ENCODE measurements at places on chromosomes 11 and 22.

GRCh38 chr11:128697645-128698174, 3.8 kb downstream of the FLI1 start:
- no peak for DNase-seq

DNA sequence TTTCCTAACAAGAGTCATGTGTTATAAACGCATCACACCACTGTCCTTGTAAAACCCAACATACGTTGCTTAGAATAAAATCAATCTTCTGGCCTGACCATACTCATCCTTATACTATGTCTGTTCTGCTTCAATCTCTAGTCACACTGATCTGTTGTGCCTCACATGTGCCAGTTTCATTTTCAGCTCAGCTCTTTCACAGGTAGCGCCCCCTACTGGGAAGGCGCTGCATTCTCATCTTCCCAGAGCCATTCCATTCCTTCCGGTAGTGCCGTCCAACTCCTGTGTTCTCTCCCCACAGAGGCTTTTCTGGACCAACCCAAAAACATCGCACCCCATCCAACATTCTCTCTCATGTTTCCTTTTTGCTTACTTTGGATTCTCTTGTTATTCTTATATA, 22.2 kb downstream of the CASP5 start:
- no peak for DNase-seq

DNA sequence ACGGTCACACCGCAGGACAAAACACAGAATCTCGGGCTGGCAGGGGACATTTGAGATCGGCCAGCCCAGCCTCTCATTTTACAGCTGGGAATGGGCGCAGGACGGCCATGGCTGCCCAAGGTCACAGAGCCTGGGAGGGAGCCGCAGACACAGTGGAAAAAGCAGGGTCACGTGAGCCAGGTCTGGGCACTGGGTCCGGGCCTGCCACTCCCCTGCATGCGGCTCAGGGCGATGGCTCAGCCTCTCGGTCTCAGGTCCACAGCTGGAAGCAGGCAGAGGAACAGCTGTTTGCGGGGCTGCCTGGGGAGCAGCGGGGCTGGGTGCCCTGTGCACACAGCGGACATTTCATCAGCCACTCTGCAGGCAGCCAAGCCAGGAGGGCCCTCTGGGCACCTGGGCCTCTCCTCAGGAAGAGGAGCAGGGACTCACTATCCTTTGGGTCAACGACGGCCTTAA, 10.4 kb upstream of the PPARA start:
- no peak for DNase-seq

DNA sequence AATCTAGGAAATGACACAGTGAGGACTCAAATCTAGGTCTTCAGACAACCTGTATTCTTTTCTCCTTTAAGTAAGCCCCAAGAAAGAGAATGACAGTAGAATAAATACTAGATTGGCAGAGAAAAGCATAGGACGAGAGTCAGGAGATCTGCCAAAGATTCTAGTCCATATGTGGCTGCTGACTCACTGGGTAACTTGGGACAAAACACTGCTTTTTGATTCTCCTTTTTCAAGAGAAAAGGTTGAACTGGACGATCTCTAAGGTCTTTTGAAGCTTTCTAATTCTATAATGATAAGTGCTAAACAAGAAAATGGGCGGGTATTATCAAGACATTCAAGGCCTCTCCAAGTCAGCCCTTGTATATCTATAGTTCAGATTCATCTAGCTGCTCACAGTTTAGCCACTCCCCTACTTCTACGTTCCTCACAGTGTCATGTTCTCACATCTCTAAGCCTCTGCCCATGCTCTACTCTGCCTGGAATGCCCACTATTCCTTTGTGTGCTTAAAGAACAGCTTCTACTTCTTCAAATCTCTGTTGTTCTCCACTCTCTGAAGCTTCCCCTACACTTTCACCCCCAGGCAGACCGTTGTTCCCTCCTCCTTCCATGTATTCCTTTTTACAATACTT, 53.0 kb downstream of the RELT start:
- no peak for DNase-seq

- no peak for DNase-seq
Observed at GRCh38 chr11:28547321-28547741, 439.1 kb downstream of the METTL15 start.

DNA sequence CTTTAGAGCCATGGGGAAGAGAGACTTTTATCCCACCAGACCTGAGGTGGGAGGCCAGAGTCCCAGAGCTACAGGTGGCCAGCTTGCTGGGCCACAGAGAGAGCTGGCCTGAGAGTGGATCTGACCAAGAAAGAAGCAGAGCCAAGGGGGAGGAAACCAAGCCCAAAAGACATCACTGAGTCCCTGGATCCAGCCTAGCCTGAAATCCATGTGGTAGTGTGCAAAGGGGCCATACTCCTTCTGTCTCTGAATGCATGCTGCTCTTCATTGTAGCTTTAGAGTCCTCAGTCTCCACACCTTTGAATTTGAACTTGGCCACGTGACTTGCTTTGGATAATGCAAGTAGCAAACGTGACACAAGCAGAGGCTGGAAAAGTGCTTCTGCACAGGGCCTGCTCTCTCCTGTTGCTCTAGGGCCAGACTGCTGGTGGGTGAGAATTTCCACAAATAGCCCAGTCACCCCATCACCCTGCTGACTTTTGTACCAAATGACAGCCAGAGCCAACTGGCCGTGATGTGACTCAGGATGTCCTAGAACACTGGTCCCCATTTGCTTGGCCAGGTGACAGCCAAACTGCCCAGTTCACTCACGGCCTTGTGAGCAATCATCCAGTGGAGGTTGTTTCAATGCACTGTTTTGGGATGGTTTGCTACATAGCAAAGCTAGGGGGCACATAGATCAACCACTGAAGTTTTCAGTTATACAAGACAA, 93.6 kb downstream of the DHCR7 start:
- no peak for DNase-seq

GRCh38 chr22:49229483-49230193, 598.0 kb downstream of the BRD1 start:
- DNase-seq = no peak

GRCh38 chr22:37400719-37401118, 26.6 kb downstream of the ELFN2 start:
- no peak for DNase-seq

DNA sequence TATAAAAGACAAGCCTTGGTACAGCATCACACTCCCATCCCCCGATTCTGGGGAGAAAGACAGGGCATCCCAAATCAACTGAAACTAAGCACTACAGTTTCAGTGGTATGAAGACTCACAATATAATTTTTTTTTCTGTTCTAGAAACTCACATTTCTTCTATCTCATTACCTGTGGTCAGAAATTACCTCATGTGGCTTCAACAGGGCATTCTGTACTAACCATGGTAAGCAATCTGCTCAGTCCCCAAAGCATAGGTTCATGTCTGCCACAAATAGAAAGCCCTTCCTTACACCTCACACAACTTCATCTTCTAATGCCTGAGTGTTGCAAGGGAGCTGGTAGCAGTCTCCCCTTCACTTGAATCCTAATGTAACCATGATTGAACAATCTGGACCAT, 147.4 kb upstream of the POU2AF2 start:
- DNase-seq = no peak

DNA sequence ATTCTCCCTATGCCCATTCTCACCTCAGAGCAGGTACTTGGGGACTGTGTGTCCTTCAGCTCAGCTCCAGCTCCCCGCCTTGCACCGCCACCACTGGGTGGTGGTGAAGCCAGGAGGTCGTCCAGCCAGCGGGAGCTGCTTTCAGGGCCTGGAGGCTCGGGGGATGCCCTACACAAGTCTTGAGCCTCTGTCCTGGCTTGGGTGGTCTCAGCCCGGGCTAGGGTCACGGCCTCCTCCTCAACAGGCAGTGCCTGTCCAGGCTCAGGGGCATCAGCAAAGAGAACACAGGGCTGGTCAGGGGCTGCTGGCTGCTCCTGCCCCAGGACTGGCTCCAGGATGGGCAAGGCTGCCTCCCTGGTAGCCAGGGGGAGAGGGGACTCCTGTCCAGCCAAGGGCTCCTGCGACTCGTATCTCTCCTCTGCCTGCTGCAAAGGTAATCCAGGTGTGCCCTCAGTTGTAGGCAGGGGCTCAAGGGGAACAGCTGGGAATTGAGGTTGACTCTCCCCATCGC, 12.2 kb downstream of the TNKS1BP1 start:
- DNase-seq = no peak

- no peak for DNase-seq
Observed at GRCh38 chr22:35312198-35313059, 12.7 kb downstream of the TOM1 start.

GRCh38 chr22:20738394-20739089, 35.4 kb upstream of the SERPIND1 start:
- DNase-seq = no peak

GRCh38 chr11:125690006-125690405, 9.4 kb upstream of the ACRV1 start:
- no peak for DNase-seq
